SW 1271 (cell line): ENCODE measurements at places on chromosomes 5 and 9.

GRCh38 chr9:13626601-13627000, 347.1 kb upstream of the MPDZ start:
- no peak for DNase-seq

DNA sequence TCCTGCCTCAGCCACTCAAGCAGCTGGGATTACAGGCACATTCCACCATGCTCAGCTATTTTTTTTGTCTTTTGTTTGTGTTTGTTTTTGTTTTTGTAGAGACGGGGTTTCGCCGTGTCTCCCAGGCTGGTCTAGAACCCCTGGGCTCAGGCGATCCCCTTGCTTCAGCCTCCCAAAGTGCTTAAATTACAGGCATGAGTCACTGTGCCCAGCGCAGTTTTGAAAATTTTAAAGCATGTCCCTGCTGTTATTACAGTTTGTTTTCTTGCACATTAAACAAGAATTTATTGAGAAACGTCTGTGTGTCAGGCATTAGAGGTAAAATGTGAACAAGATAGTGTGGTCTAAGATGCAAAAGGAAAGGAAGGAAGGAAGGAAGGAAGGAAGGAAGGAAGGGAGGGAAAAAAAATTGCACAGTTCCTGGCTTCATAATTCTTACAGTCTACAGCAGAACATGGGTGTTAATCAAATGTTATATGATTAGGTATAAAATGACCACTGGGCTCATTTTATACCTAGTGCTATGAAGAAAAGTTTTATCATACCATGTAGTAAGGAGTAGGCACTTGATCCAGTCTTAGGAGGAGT, 205.4 kb downstream of the SNX18 start:
- no peak for DNase-seq

DNA sequence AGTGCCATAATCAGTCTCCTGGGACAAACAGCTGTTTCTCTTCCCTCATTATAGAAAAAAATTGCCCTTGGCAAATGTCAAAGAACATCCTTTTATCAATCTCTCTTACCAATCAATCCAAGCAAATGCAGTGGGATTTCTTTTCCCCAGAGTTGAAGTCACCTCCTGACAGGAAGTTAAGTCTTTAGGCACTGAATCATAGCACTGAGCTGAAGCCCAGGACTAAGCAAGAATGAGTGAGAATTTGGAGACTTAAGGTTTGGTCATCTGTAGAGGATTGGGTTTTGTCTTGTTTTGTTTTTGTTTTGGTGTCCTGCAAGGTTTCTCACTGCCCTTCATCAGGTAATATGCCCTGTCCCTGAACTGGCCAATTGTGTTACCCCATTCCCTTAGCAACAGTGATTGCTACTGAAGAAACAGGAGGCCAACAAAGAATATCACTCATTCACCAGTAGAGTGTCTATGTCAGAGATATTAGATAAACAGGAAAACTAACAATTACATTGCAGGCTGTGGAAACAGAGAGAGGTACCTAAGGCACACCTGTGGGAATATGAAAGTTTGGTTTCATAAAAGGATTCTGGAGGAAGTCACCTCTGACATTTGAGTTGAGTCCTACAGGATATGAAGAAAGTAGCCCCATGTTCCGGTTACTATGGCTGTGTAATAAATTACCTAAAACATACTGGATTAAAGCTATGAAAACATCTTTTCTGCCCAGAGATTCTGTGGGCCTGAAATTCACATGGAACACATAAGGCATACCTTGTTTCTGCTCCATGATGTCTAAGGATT, 4.5 kb upstream of the FXN start:
- DNase-seq = peak; percentile 13

- no peak for DNase-seq
Measured at GRCh38 chr5:29963956-29964355, 1229.5 kb upstream of the CDH6 start.

DNA sequence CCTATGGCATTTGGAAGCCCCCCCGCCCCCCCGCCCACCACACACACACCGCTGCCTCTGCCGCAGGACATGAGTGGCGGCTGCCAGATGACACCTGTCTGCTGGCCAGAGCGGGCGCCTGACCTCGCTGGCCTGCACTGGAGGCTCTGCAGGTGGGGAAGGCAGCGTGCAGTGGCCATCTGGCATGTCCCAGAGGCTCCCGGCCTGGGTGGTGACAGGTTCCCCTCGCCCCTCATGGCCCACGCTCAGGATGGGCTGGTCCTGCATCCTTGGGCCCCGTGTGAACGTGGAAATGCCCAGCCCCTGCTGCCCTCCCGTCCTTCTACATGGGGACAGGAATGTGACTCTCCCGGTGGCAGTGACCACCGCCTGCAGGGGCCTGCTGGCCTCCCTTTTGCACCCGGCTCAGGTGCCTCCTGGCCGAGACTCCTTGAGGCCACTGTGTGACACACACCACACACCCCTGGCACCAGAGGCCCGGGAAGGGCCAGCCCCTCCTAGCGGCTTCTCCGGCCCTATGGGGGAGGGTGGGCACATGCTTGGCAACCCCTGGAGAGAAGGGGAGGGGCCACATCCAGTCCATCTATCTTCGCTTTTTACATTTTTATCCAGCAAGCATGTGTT, 30.3 kb downstream of the IRX4 start:
- DNase-seq = no peak

GRCh38 chr9:19510907-19511306, 102.1 kb downstream of the ACER2 start:
- DNase-seq = no peak

DNA sequence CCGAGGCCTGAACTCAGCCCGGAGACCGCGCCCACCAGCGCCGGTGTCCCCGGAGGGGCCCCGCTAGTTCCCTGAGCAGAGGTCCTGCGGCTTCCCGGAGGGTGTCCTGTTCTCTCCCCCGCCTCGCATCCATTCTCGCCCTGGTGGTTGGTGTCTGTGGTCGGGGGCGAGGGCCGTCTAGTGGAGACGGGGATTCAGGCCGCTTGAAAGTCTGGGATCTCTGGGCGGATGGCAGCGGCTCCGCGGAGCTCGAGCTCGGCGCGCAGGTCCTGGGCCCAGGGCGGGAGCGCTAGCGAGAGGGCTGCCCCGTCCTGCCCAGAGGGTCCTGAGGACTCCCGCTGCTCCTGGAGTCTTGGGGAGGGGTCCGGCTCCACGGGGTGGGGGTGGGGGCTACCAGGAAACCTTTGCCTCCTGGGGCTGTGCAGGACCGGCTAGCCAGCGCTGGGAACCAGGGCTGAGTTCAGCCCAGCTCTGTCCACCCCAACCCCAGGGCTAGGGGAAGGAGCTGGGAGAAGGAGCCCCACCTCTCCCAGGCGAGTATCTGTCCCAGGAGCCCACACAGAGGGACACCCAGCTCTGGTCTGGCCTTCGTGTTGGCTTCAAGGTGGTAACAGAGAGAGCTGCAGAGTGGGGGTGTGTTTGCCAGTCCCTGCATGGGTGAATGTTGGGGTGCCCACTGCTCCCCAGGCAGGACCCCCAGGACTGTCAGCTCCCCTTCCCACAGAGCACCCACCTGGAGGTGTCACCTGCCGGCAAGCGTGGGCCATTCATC, 4.0 kb downstream of the TOR4A start:
- no peak for DNase-seq

- DNase-seq = no peak
Measured at GRCh38 chr5:64163746-64164145, 1.9 kb upstream of the RNF180 start.

GRCh38 chr9:109179801-109180523, 12.9 kb upstream of the FRRS1L start:
- DNase-seq = no peak

DNA sequence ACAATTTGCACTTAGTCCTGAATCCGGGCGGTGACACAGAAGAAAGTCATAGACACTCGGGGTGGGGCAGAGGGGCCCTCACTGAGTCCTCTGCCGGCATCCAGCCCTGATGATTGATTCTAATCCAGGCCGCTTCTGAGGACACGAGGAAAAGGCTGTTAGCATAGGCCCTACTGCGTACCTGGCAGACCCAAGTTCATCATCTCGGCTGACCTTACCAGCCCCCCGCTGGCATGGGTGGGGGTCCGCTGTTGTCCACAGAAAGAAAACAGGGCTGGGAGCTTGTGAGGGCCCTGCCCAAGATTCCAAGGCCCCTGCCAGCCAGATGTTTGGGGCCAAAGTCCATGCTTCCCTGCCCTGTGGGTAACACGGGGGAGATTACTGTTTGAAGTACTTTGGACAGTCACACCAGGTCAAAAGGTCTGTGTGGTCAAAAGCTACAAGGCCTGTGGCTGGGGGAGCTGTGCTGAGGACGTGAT, 24.5 kb downstream of the ERGIC1 start:
- DNase-seq = peak; percentile 85

DNA sequence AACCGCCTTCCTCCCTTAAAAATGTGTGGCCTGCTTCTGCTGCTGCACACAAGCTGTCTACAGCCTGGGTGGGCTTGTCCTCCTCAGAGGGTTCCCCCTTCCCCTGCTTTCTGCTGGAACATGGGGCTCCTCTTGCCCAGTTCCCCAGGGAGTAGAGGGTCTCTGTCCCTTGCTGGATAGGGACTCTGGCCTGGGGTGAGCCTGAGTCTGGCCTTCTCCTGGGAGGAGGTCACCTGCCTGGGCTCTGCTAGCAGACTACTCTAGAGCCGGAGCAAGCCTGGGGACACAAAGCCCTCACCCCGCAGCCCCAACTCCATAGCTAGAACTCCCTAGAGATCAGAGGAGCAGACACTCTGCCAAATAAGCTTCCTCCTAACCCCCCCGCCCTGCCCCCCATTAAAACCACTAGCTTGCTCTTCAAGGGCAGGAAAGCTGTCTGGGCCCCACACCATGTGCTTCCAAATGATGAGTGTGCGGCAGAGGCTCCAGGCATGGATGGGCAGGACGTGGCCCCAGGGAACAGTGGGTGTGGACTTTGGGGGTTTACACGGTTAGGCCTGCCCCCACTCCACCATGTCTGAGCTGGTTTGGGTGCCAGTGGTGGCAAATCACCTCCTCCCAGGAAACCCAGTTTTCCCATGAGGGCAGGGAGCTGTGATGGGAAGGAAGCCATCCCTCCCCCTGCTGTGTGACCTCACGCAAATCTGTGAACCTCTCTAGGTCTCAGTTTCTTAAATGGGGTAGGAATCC, 10.0 kb downstream of the TCF7 start:
- no peak for DNase-seq

GRCh38 chr5:91177085-91177484, 206.0 kb downstream of the ARRDC3 start:
- DNase-seq = no peak

DNA sequence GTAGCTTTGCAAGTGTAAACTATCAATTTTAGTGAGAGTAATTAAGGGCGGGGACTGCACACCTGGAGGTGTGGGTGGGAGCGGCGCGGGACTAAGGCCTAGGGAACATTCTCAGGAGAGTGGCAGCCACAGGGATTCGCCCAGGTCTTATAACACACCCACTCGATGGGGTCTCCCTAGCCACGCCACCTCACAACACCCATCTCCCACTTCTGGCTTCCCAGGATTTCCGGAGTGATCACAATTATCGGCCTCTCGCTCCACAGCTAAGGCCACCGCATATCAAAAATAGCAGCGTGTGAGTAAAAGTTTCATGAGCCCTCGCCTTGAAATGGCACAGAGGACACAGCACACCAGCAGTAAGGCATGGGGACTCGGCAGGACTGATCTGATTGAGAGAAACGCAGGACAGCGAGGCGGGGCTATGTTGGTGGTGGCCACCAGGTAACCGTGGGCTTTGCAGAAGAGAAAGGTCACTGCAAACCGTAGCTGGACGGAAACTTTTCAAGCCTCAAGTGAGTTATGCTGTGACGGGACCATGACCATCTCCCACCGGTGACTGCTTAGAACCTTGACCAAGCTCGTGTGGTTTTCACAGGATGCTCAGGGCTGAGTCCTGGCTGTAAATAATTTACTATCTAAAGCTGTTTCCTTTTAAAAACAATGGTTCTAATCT, 1.1 kb upstream of the LPAR1 start:
- no peak for DNase-seq
